Amniotic stem cell (primary cell): ENCODE measurements at places on chromosomes 6 and 20.

DNA sequence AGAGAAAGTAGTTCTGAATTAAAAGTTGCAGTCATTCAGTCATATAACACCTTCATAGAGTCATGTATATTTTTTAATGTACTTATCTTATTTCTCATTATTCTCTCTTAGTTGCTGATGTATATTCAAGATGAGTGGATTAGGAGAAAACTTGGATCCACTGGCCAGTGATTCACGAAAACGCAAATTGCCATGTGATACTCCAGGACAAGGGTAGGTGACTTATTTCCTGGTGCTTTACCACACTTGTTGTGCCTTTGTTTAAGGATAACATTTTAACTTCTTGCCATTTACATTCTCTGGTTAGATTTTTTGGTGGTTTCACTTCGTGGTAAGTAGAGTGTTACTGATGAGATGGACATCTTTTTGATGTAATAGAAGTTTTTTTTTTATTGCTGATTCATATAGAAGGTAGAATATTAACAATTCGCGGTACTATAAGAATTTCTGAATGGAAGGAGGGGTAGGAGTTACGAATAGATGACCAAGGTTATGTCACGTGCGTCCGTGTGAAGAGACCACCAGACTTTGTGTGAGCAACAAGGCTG, 120.5 kb downstream of the NCOA3 start:
- no peak for DNase-seq

GRCh38 chr6:158000530-158001307, 19.1 kb downstream of the SYNJ2 start:
- DNase-seq = no peak

DNA sequence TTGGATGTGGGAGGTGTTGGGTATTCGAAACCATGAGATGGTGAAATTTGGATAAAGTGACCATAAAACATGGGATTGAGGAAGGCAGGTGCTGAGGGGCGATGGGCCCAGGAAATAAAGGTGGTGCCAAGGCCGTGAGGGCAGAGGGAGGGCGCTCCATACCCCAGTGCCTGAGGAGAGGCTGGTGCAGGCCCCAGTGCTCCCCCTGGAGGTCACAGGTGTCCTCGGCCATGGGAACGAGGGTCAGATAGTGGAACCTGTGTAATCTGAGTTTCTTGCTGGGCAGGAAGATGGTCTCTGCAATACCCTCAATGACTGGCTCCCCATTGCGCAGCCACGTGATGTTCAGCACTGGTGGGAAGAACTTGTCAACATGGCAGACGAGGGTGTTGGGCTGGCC, 16.2 kb downstream of the HLA-DPB1 start:
- no peak for DNase-seq

- DNase-seq = no peak
Measured at GRCh38 chr6:143348531-143348930, 102.0 kb downstream of the ADAT2 start.

GRCh38 chr6:156731396-156731795, 45.8 kb upstream of the ARID1B start:
- DNase-seq = peak; percentile 14
